Fibroblast of skin of scalp (primary cell): ENCODE measurements at places on chromosomes 11 and 22.

- DNase-seq: no peak
Observed at GRCh38 chr22:37023743-37024338, 4.3 kb downstream of the MPST start.

DNA sequence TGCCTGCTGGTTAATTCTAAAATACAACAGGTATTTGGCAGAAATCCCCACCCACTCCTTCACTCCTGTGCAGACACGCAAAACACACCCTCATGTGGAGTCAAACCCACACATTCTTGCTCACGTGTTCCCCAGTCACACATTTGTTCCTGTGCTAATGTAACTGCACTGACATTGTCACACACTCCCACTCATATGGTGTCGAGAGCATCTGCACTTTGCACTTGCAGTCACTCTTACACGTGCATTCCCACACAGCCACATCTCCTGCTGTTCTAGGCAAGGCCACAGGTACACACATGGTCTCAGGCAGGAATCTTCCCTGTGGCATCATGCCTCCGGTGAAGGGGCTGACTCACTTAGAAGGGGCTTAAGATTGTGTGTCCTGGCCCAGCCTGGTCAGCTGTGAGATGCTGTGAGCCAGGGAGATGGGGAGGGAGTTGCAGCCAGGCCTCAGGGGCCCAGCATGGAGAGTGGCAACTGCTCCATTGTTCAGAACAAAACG is 395.0 kb downstream of the TENM4 start:
- peak; percentile 69 for DNase-seq

DNA sequence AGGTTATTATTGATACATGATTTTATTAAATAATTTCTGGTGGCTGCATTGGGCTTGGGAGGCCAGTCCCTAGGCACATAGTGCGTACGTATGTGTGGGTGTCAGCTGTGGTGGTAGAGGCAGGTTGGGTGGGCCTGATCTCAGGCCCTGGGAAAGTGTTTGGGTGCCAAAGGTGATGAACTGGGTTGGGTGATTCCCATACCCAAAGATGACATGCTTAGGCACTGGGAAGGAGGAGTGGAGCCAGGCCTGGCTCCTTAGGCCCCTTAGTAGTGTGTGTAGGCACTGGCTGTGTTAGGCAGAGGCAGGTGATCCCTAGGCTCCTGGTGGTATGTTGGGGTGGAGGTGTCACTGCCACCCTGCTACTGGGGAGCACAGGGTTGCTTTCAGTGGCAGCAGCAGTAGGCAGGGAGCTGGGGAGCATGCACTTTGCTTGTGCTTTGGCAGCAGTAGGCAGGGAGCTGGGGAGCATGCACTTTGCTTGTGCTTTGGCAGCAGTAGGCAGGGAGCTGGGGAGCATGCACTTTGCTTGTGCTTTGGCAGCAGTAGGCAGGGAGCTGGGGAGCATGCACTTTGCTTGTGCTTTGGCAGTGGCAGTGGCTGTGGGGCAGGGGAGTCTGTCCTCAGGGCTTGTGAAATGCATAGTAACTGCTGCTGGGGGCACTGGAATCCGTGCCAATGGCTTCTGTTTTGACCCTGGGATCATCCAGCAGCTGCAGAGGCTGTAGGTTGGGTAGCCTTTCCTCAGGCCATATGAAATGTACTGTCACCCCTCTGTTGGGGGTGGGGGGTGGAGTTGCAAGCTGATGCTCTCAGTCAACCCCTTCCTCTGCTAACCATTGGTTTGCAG is 84.4 kb downstream of the RRM1 start:
- no peak for DNase-seq

- DNase-seq: no peak
Observed at GRCh38 chr22:36552289-36552688, 23.3 kb upstream of the EIF3D start.

DNA sequence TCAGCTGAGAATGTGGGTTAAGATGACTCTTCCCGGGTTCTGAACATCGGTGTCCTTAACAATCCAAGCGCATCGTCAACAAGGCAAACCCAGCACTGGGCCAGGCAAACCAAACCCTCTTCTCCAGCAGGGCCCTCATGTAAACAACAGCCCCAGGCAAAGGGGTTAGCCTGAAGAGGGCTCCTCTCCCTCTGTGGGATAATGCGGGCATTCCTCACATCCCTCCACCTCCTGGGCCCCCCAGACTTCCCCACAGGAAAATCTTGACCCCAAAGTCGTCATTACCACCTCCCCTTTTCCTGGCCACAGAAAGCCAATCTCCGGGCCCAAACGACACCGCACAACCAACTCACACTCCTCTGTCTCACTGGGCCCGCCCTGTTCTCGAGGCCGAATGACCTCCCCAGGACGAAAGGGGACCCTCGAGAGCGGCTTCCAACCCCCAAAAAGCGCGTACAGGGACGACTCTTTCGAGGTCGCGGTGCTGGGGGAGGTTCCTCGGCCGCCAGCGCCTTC is 566 bp downstream of the DDB1 start:
- peak; percentile 22 for DNase-seq

DNA sequence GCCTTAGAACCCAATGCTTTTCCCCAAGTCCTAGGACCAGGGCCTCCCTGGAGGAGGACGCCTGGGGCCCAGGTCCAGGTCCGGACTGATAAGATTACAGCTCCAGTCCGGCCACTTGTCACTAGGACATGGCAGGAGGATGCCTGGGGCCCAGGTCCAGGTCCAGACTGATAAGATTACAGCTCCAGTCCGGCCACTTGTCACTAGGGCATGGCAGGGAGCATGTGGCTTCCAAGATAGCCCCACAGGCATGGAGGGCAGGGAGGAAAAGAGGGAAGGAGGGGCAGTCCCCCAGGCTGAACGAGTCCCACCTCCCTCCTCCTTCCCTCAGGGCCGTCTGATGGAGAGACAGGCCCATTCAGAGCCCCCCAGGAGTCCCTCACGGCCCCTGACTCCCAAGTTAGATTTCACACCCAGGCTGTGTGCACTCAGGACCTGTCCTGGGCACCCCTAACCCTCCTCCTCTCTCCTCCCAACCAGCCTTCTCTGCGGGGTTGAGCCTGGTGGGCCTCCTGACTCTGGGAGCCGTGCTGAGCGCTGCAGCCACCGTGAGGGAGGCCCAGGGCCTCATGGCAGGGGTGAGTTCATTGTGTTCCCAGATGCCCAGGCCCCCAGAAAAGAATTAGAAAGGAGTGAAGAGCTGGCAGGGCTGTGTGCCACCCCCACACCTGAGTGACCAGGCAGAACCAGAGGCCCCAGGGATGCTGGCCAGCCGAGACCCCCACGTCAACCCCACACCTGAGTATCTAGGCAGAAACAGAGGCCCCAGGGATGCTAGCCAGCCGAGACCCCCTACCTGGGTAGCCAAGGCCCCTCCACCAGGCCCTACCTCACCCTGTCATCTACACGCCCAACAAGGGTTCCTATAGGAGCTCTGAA is 2.1 kb downstream of the TSPAN32 start:
- no peak for DNase-seq

DNA sequence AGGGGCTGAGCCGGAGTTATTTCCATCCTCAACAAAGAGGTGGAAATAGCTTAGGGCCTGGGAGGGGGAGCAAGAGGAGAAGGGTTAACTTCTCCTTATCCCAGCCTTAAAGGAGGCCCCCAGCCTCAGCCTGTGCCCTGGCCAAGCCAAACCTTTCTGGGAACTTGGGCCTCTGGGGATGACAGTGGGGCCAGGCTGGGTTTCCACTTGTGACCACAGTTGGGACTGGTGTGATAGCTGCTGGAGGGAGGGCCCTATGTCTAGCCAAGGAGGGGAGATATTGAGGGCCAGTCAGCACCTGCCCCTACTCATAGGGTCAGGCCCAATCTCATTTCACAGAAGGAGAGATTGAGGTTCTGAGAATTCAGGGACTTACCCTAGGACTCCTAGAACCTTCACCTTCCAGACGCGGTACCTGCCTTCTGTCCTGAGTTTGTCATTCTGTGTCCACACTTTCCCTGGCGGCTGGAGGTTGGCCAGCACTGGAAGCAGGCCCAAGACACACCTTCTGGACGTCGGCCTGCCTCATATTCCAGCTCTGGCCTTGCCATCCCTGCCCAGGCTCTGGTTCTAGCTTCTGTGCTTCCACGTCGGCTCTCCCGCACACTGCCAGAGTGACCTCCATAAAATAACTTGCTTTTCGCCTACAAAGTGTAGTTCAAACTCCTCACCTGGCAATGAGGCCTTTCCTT is 3.1 kb downstream of the RELT start:
- no peak for DNase-seq

DNA sequence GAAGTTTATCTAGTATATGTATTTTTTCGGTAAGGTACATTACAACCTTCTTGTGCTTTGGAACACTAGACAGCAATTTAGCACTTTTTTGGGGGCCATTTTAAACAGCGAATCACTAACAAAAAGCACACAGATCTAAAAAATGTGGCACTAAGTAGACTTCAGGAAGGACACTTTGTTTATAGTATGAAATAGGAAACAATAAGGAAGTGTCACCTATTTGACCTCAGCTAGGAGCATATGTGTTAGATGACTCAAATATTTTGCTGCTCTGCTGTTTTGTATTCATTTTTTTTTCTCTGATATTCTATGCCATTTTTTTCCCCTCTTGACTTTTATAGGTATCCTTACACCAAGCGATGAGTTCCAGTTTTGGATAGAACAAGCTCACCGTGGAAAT is 5.6 kb downstream of the DYNC2H1 start:
- DNase-seq: no peak
